ENCODE measurements at places on chromosomes 16 and 17.

- DNase-seq = no peak
Measured at GRCh38 chr16:64627288-64627687, 494.6 kb downstream of the CDH11 start.

DNA sequence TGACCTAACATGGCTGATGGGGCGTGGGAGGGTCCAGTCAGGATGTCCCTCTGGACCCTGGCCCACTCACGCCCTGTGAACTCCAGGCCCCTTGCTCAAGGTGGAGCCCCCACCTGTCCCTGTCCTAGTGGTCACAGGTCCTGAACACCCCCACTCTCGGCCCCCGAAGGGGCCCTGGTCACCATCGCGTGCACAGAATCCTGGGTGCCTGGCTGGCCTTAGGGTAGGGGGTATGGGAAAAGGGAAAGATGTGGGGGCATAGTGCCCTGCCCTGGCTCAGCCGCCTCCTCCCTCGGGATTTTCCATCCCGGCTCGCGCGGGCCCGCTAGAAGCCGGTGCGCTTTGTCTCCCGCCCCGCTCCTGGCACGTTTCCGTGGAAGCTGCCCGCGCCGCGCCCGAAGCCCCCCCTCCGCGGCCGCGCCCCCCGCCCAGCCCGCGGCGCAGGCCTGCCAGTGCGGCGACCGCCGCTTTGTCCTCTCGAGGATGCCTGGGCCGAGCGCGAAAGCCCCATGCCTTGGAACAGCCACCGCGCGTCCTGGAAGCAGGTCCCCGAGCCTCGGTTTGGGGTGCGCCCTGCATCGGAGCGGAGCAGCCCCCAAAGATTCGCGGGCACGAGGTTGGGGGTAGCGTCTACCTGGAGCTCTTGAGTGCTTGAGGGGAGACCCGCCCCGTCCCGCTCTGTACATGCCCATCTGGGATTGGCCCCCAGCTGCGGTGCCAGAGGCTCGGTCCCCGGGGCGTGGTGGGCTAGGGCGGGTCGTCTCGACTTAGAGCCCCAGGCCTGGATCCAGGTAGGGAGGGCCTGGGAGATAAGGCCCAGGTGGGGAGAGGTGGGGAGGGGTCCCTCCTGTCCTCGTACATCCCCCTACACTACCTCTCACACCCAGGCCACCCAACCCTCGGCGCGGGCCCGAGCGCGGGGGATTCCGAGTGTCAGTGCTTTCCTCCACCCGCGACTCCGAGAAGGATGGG lies 1.3 kb downstream of the SMPD3 start:
- DNase-seq = no peak

DNA sequence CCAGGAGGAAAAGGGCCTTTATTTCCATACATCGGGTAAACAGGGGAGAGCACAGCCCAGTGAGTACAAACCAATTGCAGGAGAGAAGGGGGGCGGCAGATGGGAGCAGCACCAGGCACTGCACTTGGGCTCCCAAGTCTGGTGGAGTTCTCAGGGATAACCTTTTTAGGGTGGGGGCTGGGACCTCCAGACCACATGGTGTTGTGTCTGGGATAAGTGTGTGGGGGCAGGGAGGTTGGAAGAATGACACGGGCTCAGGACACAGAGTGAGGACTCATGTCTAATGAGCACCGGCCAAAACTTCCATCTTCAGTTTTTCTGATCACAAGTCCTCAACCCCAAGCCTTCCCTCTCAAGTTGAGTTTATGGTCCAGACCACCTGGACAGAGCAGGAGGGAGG lies 30.6 kb downstream of the PIPOX start:
- no peak for DNase-seq

DNA sequence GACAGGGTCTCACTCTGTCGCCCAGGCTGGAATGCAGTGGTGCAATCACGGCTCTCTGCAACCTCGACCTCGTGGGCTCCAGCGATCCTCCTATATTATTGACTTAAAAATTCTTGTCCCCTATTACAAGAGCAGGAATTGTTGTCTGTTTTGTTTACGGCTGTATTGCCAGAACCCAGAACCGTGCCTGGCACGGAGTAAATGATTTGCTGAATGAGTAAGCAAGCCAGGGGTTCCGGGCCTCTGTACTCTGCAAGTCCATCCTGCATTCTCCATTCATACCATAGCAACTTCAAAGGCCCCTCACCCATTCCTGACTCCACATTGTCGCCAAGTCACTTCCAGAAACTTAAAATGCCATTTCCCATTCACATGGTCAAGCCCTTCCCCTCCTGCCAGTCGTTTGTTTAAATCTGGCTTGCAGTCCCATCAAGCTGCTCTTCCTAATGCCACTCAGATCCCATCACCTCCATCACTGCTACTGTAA lies 6.9 kb downstream of the ADCY9 start:
- DNase-seq = no peak

DNA sequence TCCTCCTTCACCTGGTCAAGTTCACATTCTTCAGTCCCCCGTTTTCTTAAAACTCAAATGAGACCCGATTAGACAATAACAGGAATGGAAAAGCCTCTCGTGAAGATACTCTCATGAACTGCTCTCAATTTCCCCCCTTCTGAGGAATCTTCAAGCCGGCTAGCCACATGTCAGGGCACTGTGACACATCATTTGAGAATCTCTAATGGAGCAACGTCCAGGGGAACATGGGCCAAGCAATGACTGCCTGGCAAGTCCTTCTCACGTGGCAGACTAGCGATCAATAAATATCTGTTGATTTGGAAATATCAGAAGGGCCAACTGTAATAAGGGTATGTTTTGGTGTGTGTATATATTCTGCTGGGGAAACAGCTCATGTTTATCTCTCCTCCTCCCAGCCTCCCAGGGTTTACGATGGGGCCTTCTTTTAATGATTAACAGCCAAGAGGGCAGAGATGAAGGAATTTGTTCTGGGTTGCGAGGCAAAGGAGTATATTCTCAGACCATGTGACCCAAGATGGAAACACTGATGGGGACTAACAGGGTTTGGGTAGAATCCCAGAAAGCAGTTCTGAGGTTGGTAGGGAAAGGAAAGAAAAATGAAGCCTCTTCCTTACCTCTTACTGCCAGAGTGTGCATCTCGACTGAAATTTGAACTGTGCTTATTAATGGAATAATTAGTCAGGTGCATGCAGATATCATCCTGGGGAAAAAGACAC lies 21.4 kb downstream of the TTLL6 start:
- no peak for DNase-seq

DNA sequence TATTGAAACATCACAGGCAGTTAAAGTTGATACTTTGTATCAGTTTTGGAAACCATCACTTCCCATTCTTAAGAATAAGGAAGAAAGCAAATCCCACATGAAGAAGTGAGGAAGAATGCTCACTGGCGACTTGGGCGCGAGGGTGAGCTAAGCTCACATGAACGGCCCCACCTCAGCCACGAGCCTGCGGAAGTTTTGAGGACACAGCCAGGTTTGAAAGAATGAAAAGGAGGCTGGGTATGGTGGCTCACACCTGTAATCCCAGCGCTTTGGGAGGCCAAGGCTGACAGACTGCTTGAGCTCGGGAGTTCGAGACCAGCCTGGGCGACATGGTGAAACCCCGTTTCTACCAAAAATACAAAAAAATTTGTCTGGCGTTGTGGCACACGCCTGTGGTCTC lies 110.3 kb upstream of the CHMP6 start:
- DNase-seq = peak; percentile 18

GRCh38 chr16:66832661-66833305 lies 2.0 kb upstream of the NAE1 start:
- no peak for DNase-seq

DNA sequence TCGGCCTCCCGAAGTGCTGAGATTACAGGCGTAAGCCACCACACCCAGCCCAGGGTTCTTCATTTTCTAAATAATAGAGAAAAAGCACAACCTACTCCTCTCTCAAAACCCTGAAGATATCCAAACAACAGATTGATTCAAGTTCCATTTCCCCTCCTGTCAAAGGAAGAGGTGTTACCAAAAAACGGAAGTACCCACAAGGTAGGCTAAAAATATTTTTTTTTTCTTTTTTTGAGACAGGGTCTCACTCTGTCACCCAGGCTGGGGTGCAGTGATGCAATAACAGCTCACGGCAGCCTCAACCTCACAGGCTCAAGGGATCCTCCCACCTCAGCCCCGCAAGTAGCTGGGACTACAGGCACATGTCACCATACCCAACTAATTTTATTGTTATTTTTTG lies 18.9 kb downstream of the UTP6 start:
- no peak for DNase-seq

GRCh38 chr17:49444384-49444783 lies 29.7 kb upstream of the PHB1 start:
- no peak for DNase-seq
